ENCODE measurements at places on chromosomes 3 and 15. TPM values are rescaled to one million over a fixed set of nuclear protein-coding genes. Genes with fewer than 3 reads are reported as not detected.

DUOX1 gene
- 26.7 TPM for total RNA-seq

ARNT2 gene
- total RNA-seq: 0.50 TPM

CHCHD4 gene
- 34.5 TPM for total RNA-seq

ZPLD1 gene
- 0.07 TPM for total RNA-seq

TMEM108 gene
- not detected for total RNA-seq

ARRDC4 gene
- total RNA-seq: 5.1 TPM

SLC12A1 gene
- total RNA-seq: not detected

NT5DC2 gene
- total RNA-seq: 64.4 TPM

BRPF1 gene
- total RNA-seq: 17.4 TPM

AQP9 gene
- not detected for total RNA-seq
